Dermis microvascular lymphatic vessel endothelial cell (primary cell): ENCODE measurements at places on chromosomes 1 and 21. TPM values are rescaled to one million over a fixed set of nuclear protein-coding genes. Genes with fewer than 3 reads are reported as not detected.

- no peak for DNase-seq
Measured at GRCh38 chr1:225747566-225747965, 30.1 kb upstream of the SRP9 start.

GRCh38 chr1:55418208-55419000 lies 203.2 kb upstream of the USP24 start:
- no peak for DNase-seq

Gene PTGER3
- under 0.01 TPM in 1 of 2 replicates, not detected in the other for total RNA-seq

DNA sequence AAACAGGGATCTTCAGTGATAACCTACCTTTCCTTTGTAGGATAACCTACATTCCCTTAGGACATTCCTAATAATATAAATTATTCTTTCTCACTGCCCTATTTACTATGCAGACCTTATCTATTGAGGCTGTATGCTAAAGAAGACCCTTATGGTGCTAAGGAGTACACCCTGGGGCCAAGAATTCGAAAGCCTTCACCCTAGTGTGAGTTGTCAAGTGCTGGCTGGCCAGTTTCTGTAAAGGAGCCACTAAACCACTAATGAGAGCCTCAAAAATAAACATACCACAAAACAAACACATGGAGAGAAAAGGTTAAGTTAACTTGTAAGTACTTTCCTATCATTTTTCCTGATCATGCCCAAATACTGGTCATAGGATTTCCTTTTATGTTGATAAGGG lies 315.0 kb upstream of the CAMK1G start:
- no peak for DNase-seq

DNA sequence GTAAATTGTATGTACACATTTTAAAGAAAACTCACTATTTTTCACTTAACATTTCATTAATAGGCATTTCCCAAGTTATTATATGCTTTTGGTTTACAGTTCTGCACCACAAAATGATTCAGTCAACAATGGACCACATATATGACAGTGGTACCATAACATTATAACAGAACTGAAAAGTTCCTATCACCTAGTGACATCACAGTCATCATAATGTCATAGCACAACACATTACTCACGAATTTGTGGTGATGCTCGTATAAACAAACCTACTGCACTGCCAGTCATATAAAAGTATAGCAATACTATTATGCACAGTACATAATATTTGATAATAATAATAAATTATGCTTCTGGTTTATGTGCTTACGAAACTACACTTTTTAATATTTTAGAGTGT lies 30.9 kb downstream of the DNAI4 start:
- no peak for DNase-seq

DNA sequence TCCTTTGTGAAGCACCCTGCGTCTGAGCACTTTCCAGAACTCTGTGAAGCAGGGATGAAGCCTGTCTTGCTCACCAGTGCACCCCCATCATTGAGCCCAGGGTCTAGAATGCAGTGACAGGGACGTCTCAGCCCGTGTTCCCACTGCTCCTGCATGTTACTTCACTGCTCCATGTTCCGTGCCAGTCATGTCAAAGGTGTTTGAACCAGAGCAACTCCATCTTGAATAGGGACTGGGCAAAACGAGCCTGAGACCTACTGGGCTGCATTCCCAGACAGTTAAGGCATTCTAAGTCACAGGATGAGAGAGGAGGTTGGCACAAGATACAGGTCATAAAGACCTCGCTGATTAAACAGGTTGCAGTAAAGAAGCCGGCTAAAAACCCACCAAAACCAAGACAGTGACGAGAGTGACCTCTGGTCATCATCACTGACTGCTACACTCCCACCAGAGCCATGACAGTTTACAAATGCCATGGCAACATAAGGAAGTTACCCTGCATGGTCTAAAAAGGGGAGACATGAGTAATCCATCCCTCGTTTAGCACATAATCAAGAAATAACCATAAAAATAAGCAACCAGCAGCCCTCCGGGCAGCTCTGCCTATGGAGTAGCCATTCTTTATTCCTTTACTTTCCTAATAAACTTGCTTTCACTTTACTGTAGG lies 63.2 kb downstream of the SDC3 start:
- DNase-seq, result no peak

DNA sequence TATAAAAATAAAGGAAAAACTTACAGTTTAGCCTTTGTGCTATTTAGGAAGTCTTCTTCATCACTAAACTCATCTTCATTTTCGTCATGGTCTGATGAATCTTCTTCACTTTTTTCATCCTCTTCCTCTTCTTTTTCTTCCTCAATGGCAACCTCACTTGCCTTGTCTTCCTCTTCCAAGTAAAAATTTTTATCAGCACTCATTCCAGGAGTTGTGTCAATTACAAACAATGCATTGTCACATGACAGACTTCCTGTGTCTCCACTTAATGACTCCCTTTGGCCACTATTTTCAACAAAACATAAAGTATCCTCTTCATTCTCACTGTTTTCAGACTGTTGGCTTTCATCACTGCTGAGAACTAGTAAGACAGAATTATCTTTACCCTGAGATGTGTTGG lies 2.8 kb downstream of the DNTTIP2 start:
- no peak for DNase-seq

- no peak for DNase-seq
Measured at GRCh38 chr1:166701603-166702100, 137.6 kb upstream of the POGK start.

DNA sequence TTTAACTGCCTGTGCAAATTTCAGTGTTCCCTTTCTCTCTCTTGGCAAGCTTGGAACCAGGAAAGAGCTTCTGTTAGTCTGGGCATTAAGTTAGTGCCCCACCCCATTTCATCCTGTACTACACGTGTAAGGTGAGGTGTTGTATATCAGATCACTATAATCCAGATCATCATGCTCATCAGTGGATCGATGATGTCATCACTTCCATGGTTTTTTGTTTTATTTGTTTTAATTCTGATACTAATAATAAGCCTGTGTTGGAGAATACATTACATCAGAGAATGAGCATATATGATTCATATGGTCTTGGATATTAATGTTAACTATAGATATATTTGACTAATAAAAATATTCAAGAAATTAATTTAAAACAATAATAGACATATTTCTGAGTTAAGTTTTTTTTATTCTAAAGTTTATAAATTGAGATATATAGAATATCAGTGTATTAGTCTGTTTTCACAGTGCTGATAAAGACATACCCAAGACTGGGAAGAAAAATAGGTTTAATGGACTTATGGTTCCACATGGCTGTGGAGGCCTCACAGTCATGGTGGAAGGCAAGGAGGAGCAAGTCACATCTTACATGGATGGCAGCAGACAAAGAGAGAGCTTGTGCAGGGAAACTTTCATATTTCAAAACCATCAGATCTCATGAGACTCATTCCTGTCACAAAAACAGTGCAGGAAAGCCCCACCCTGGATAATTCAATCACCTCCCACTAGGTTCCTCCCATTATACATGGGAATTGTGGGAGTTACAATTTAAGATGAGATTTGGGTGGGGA lies 588.3 kb upstream of the B3GALT2 start:
- no peak for DNase-seq

GRCh38 chr1:76948846-76949245 lies 81.6 kb downstream of the ST6GALNAC5 start:
- no peak for DNase-seq
